Spleen (tissue), 13 donors: ENCODE measurements at places on chromosomes 7 and 10. TPM values are rescaled to one million over a fixed set of nuclear protein-coding genes. Genes with fewer than 3 reads are reported as not detected.
A peak's percentile ranks its signal among the peaks of the same experiment; 100 is the strongest.

Gene DKK1
- total RNA-seq: 2.7 TPM

Gene GIMAP7
- total RNA-seq: 116 TPM

Gene ADAM22
- 4.3 TPM for total RNA-seq

GRCh38 chr10:101139421-101139911 lies 8.4 kb downstream of the TLX1 start:
- peak overlapping the region; percentile 38 for H3K4me3 ChIP-seq
- H3K36me3 ChIP-seq: no peaks in the 10 kb centered on the region
- H3K27me3 ChIP-seq: peaks cover 99% of the 10 kb centered on the region
- DNase-seq: no peak

DNA sequence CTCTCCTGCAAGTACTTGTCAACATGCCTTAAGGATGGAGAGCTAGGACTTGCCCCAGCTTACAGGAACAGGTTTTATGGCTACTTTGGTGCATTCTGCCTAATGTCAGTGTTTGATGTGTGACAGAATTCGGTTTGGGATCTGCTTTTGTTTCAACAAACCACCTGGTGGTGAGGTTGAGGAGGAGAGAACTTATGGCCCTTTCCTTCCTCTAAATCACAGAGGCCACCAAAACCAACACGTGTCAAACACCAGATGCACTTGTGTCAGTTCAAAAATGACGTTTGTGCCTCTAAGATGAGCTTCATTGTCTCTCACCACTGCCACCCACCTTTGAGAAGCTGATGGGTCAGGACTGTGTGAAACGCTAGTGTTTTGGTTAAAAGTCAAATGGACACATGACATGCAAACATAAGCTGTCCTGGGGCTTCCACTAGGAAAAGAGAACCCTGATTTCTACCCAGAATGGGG lies 83.9 kb downstream of the OSBPL3 start:
- no peak overlapping the region for H3K4me3 ChIP-seq
- H3K4me1 ChIP-seq: peaks cover 22% of the 10 kb centered on the region
- H3K27ac ChIP-seq: peak overlapping the region; percentile 12
- no peak for DNase-seq
- H3K27me3 ChIP-seq: no peaks in the 10 kb centered on the region

DNA sequence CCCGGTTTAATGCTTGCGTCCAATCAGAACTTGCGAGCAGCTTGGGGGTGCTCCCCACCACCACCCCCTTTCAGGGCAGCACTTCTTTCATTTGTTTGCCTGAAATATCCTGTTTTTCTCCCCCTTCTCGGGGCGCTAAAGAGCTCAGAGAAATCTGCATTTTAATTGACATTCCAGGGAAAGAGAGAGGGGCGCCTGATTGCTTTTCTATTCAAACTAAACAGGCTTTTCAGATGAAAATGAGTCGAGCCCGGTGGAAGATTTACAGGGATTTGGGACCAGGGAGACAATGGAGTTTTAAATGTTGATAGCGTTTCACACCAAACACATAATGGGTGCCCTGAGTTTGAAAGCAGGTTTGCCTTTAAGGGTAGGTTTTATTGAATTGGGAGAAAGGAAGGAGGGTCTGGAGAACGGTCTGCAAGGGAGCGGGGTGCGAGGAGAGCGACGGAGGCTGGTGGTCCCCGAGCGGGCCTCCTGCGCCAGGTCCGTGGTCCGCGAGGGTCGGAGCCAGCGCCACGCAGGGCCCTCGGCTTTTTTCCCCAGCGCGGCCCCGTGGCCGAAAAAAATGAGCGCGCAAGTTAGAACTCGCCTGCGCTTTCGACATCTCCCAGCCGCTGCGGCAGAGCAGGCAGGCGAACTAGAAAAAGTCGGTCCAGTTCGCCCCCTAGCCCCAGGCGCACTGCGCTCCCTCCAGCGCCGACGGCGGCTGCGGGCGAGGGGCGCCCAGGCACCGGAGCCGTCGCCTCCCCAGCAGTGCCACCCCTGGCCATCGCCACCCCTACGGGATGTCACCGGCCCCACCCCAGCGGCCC lies 1.3 kb downstream of the FGFR2 start:
- no peak overlapping the region for H3K27ac ChIP-seq
- no peak for DNase-seq
- no peaks in the 10 kb centered on the region for H3K36me3 ChIP-seq
- H3K27me3 ChIP-seq: no peaks in the 10 kb centered on the region
- H3K4me1 ChIP-seq: peaks cover 12% of the 10 kb centered on the region
- H3K4me3 ChIP-seq: peak overlapping the region; percentile 28

Gene AQP1
- 17.2 TPM for total RNA-seq

- DNase-seq: no peak
- no peak overlapping the region for H3K27ac ChIP-seq
- H3K27me3 ChIP-seq: no peaks in the 10 kb centered on the region
- H3K4me1 ChIP-seq: no peaks in the 10 kb centered on the region
- H3K36me3 ChIP-seq: no peaks in the 10 kb centered on the region
Observed at GRCh38 chr7:12314199-12314598, 89.5 kb downstream of the VWDE start.

Gene VTI1A
- total RNA-seq: 96.2 TPM

- H3K4me1 ChIP-seq: no peaks in the 10 kb centered on the region
- H3K4me3 ChIP-seq: no peak overlapping the region
- H3K27me3 ChIP-seq: no peaks in the 10 kb centered on the region
- DNase-seq: no peak
- H3K36me3 ChIP-seq: no peaks in the 10 kb centered on the region
Observed at GRCh38 chr7:108252177-108252576, 122.0 kb upstream of the LAMB4 start.

GRCh38 chr10:48701139-48701901 lies 16.6 kb downstream of the WDFY4 start:
- H3K4me1 ChIP-seq: peaks cover 70% of the 10 kb centered on the region
- H3K36me3 ChIP-seq: no peaks in the 10 kb centered on the region
- no peak for DNase-seq
- H3K4me3 ChIP-seq: no peak overlapping the region
- H3K27ac ChIP-seq: no peak overlapping the region
